Urothelium cell line (cell line): ENCODE measurements at places on chromosomes 6 and 20.
A peak's percentile ranks its signal among the peaks of the same experiment; 100 is the strongest.

DNA sequence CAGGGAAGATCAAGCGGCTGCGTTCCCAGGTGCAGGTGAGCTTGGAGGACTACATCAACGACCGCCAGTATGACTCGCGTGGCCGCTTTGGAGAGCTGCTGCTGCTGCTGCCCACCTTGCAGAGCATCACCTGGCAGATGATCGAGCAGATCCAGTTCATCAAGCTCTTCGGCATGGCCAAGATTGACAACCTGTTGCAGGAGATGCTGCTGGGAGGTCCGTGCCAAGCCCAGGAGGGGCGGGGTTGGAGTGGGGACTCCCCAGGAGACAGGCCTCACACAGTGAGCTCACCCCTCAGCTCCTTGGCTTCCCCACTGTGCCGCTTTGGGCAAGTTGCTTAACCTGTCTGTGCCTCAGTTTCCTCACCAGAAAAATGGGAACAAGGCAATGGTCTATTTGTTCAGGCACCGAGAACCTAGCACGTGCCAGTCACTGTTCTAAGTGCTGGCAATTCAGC lies 51.6 kb upstream of the TTPAL start:
- no peak for DNase-seq

DNA sequence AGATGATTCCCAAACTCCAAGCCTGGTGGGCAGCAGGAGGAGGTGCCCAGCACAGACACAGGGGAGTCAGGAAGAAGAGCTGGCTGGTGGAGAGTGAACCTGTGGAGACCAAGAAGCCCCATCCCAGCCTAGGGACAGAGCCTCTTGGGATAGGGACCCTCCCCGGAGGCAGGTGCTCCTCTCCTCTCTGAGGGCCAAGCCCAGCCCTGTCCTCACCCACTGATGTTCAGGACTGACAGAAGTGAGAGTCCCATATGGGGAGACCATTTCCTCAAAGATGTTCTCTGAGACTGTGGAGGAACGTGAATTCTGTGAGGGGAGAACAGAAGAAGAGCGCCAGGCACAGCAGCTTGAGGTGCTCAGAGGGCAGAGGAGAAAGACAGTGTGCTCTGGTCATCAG lies 2.4 kb upstream of the EBF4 start:
- no peak for DNase-seq

DNA sequence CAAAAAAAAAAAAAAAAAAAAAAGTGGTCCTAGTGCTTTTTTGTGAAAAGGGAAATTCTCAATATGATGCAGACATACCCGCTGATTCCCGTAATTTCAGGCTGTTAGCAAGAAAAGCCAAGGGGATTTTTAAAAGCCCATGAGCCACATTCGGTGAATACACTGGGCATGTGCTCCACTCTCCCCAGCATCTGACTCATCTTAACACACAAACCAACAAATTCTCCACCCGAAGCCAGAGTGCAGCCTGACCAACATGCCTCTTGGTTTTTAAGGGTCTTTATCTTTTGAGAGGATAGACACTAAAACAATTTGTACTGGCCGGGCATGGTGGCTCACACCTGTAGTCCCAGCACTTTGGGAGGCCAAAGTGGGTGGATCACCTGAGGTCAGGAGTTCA lies 45.5 kb upstream of the CD83 start:
- DNase-seq = no peak

DNA sequence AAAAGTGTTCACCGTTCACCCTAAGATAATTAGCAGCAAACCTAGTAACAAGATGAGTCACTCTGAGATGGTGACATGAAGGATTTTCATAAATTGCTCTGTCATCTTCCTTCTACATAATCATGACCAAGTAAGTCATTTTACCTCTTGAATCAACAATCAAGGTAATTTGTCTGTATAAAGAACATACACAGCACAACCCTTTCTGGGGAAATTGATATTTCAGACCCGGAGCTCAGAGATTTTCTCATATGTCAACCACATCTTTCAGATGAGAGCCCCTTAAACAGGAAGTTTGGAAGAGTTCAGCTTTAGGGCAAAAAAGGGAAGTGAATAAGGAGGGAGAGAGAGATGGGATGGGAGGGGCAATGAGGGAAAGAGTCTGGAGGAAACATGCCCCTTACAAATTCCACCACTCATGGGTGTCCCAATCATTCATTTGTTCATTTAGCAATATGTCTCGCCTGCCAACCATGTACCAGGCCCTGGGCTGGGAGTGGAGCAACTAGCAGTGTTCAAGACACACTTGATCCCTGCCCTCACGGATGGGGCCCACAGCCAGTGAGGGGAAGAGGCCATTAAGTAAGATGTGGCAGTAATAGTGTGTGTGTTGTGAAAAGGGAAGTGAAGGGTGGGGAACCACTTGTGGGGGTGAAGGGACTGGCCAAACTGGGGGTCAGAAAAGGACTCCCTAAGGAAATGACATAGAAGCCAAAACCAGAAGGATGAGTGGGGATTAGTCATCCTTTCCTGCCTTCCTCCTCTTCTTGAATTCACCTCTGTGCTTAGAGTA lies 190.9 kb downstream of the MAFB start:
- DNase-seq = no peak

GRCh38 chr6:116579143-116579542 lies 7.8 kb downstream of the RWDD1 start:
- no peak for DNase-seq

DNA sequence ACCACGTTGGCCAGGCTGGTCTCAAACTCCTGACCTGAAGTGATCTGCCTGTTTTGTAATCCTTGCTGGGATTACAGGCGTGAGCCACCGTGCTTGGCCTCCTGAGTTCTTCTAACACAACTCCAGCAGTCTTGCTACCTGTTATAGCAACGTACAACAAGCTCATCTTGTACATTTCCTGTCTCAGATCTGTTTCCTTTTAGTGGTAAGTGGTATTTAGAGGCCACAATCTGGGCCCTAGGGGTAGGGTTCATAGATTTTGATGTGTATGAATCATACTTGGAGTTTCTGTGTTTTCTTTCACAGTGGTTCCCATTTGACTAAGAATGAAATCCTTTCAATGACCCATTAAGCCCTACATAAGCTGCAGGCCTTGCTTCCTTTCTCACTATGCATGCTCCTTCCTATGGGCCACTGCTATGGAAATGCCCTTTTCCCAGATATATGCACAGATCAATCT lies 27.1 kb upstream of the SYNCRIP start:
- no peak for DNase-seq

DNA sequence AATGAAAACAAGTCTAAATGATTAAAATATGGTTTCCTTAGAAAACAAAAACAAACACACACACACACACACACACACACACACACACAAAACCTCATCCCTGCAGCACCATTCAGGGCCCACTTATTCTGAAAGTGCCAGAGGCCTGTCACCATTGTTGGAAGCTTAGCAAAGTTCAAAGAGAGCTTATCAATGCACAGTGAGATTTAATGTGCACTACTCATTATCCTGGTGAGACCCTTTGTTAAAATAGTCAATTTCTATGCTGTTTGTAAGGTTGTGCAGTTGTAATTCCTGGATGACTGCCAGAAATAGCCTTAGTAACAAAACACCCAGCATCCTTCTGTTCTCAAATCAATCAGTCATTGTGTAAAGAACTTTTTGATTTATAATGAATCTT lies 482.9 kb downstream of the GRIK2 start:
- DNase-seq = no peak

DNA sequence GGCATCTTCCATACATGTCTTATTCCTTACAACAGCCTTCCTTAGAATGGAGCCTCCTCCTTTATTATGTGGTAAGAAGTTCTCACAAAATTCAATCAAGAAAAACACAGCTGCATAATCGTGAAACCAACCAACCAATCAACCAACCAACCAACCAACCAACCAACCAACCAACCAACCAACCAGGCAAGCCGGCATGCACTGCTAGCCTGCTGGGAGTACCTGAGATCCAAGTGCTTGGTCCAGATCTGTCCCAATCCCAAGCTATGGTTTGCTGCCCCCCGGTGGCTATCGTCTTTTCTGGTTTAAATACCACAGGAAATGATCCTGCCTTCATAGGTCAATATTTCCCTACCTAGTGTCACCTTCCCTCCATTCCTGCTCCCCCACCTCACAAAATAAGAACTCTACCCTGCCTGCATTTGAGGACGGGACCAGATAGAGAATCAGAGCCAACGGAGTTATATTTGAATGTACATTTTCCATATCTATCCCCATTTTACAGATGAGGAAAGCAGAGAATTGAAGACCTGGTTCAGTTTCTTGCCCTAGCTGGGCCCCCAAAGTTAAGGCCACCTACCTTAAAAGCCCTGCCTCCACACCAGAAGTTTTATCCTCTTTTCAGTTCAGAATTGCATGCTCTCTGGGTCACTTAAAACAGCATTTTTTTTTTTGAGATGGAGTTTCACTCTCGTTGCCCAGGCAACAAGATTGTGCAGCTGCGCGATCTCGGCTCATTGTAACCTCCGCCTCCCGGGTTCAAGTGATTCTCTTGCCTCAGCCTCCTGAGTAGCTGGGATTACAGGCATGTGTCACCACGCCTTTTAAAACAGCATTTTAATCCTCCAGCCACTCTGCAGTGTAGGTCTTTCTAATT lies 27.1 kb downstream of the RAB44 start:
- peak; percentile 83 for DNase-seq

DNA sequence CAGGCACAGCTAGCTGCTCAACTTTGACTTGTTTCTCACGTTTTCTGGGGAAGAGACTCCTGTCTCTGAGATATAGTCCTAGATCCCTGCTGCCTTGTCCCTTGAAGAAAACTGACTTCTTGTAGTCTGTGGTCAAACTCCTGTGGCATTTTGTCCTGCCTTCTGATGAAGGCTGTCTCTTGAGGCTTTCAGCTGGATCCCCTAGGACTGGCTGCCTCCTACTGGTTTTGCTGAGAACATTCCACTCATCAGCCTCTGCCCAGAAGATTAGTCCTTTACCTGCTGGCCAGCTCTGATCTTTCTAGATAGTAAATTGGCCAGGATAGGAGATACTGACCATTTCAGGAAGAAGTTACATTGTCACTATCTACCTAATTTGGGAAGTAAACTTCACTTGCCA lies 71.9 kb upstream of the CNR1 start:
- DNase-seq = no peak

GRCh38 chr6:44133003-44133931 lies 5.9 kb downstream of the TMEM63B start:
- DNase-seq = peak; percentile 51

DNA sequence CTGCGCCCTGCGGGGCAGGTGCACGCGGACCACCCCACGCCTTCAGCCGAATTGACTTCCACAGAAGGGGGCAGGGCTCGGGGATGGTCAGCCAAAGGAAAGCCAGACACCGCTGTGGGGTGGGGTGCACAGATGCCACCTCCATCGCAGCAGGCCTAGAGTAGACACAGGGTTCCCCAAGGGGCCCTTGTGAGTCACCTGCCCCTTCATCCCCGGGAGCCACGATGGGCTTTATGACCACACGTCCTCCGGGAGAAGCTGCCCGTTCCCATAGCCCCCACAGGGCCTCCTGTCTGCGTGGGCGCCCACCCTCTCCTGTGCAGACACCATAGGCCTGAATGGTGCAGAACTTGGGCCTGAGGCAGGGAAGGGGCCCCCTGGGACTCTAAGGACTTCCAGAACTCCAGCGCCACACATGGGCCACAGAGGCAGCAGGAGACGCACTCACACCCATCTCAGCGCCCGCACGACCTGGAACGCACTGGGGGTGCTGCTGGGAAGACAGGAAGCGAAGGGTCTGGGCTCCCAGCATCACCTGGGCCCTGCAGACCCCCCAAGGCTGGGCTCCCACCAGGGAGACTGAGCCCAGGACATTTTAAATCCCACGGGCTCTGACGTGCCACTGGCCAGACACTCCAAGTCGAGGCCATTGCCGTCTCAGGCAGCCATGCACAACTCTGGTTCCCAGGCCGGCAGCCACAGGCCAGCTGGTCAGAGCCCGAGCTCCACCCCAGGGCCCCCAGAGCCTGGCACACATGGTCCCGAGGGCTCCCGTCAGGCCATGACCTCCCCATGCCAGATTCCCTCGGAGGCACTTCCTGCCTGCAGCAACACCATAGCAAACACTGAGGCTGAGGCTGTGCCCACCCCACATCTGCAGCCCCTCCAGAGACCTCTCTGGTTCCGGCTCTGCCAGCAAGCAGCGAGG lies 134.2 kb downstream of the DLL1 start:
- DNase-seq = no peak

DNA sequence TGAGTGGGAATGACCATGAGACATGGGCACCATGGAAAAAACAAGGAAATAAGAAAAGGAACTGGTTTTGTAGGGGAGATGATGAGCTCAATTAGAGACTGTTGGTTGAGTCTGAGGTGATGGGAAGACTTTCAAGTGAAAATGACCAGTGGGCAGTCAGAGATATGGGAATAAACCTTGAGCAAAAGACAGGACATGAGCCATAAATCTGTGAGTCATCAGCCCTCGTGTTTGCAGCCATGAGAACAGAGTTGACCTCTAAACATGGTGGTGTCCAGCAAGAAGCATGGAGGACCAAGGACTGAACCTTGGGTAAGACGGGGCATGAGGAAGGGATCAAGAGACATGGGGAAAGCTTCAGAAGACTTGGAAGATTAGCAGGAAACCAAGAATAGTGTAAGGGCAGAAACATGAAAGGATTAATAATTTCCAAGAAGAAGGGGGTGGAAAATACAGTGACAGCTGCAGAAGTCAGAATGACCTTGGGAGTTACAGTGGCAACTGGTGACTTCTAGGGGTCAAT lies 280.6 kb upstream of the PRDM1 start:
- DNase-seq = no peak

DNA sequence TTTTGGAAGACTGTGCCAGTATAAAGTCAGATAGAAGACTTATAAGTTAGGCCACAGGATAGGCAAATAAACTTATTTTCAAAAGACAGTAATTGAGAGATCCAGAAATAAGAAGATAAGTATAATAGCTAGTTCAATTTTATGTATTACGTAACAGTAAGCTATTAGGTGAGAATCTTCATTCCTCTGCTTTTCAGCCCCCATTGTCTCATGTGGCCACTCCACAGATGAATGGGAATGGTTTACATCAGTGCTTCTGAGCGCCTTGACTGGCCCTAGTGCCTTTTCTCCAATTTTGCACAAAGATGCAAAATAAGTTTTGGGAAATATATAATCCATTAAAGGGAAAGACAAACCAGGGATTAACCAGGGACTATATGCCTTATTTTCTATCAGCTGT lies 550.5 kb downstream of the MMUT start:
- DNase-seq = no peak

DNA sequence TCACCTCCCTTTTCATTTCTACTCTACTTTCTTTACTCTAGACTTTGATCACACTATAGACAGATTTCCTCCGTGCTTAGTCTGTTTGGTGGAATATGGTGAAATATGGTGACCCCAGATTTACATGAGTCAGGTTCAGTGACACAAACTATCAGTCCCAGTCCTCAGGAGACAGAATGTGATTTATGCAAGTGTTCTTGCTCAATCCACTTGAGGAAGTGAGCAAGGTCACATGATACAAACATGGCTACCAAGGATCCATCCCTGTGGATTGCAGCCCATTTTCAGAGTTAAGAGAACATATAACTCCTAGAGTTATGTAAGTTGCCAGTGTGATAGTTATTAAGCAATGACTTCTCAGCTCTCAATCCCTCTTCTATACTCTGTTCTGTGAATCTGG lies 23.7 kb upstream of the TSHZ2 start:
- DNase-seq = no peak

DNA sequence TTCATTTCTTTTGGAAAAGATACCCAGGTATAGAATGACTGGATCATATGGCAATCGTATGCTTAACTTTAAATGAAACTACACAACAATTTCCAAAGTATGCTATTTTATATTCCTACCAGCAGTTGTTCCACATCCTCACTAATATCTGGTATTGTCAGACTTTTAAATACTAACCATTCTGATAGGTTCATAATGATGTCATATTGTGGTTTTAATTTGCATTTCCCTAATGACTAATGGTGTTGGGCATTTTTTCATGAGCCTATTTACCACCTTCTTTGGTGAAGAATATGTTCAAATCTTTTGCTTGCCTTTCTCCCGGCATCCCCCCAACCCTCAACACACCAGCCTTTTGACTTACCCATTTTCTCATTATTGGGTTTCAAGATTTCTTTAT lies 96.2 kb upstream of the HMGN3 start:
- no peak for DNase-seq
